Activated CD8-positive, alpha-beta T cell treated with anti-CD3 and anti-CD28 coated beads, Interleukin-2, amount 10 ng/mL, durations not matched to agents 7 days and 5 days (primary cell): ENCODE measurements at places on chromosomes 2 and 18. TPM values are rescaled to one million over a fixed set of nuclear protein-coding genes. Genes with fewer than 3 reads are reported as not detected.

Gene ITPRID2
- total RNA-seq, result 63.8 TPM

Gene NDUFS1
- total RNA-seq, result 65.7 TPM

Gene C2orf72
- total RNA-seq, result 0.16 TPM

Gene IL36B
- total RNA-seq, result not detected

Gene ITGA4
- 152 TPM for total RNA-seq

Gene GNAL
- not detected for total RNA-seq

Gene ADD2
- total RNA-seq, result 14.2 TPM

Gene NOSTRIN
- not detected for total RNA-seq

Gene STAM2
- total RNA-seq, result 15.5 TPM

Gene SCN3A
- total RNA-seq, result not detected

Gene TMEM178A
- not detected for total RNA-seq
